PC-3 (cell line): ENCODE measurements at places on chromosomes 12 and 14.

DNA sequence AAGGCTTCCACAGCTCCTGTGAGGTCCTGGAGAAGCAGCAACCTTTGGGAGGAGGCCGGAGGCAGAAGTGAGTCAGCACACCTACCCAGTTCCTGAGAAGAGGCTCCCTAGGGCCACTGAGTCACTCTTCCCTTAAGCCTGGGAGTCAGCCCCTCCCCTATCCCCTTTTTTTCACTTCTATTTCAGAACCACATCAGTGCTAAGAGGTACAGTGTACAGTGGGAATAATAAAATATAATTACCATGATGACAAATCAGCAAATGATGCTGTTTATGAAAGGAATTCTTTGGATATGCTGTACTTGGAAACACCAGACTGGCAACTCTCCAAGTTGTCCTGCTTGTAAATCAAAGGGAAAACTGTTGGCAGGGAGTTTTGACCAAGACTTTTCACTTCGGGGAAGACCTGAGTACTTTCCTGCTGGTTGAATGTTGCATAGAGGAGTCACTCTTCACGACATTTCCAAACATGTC, 7.8 kb upstream of the TBPL2 start:
- peak; percentile 100 for DNase-seq

GRCh38 chr12:22034709-22035506, 11.1 kb upstream of the CMAS start:
- no peak for DNase-seq

DNA sequence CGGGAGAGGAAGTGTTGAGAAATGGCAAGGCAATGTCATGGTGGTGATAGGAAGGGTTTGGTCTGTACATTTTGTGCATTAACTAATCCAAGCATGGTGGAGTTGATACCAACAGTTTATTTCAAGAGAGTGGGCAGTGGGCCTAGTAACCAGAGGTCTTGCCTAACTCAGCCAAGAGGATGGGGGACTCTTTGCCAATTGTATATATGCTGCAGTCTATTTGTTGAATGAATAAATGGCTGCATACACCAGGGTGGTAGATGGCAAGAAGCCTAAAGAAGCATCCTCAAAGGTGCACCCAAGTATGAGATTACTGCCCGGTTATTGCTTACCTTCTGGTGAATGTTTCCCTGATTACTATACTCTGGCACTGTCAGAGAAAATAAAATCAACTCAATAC, 295.9 kb downstream of the ITPR2 start:
- DNase-seq: no peak

GRCh38 chr12:113278633-113279032, 56.3 kb downstream of the SLC8B1 start:
- no peak for DNase-seq
